ENCODE measurements at places on chromosomes 2 and 18.

GRCh38 chr2:67878743-67879142 lies 184.1 kb downstream of the C1D start:
- no peak for DNase-seq

DNA sequence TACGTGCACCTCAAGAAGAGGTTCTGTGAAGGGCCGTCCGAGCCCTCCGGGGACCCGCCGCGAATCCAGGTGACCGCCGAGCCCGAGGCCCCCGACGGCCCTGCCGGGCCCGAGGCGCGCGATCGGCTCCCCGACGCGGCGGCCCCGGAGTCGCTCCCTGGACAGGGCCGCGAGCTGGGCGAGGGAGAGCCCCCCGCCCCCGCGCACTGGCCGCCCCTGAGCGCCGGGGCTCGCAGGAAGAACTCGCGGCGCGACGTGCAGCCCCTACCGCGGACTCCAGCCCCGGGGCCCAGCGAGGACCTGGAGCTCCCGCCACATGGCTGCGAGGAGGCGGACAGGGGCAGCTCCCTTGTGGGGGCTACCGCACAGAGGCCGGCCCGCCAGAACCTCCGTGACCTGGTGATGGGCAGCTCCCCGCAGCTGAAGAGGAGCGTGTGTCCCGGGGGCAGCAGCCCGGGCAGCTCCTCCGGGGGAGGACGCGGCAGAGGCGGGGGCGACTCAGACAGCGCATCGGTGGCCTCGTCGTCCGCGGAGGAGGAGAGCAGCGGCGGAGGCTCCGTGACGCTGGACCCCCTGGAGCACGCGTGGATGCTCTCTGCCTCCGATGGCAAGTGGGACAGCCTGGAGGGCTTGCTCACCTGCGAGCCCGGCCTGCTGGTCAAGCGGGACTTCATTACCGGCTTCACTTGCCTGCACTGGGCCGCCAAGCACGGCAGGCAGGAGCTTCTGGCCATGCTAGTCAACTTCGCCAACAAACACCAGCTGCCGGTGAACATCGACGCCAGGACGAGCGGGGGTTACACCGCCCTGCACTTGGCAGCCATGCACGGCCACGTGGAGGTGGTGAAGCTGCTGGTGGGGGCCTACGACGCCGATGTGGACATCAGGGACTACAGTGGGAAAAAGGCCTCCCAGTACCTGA lies 812 bp downstream of the SOWAHC start:
- DNase-seq, result no peak

DNA sequence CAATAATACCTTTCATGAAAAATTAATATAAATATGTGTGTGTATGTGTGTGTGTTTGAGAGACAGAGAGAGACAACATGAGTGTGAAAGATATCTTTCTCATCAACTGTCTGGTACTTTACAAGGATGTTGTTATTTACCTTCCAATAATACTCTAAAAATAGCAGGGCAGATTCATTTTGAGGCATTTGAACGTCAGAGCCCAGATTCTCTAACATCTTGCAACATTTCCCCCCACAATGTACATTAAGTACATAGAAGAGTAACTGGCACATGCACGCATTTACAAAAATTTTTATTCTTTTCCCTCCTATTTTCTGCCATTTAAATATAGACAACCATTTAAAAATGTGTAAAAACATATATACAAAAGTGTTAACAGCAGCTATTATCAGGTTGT lies 100.9 kb downstream of the PID1 start:
- no peak for DNase-seq

- DNase-seq, result no peak
Measured at GRCh38 chr2:42510608-42511243, 16.9 kb upstream of the KCNG3 start.

DNA sequence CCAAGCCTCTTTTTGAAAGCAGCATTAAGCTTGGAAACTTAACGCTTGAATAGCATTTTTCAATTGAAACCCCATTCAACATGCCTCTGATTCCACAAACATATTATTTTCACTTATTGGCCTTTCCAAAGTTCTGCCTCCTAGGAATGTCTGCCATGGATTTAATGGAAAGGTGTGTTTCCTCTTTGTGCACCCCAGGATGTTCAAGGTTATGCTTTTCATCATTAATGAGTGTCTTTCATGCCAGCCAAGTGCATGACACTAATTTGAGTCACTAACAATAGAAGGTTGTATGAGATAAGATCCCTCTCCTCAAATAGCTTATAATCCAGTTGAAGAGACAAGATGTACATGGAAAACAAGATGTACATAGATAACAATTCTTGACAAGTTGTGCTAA lies 84.7 kb downstream of the ALPK2 start:
- no peak for DNase-seq

DNA sequence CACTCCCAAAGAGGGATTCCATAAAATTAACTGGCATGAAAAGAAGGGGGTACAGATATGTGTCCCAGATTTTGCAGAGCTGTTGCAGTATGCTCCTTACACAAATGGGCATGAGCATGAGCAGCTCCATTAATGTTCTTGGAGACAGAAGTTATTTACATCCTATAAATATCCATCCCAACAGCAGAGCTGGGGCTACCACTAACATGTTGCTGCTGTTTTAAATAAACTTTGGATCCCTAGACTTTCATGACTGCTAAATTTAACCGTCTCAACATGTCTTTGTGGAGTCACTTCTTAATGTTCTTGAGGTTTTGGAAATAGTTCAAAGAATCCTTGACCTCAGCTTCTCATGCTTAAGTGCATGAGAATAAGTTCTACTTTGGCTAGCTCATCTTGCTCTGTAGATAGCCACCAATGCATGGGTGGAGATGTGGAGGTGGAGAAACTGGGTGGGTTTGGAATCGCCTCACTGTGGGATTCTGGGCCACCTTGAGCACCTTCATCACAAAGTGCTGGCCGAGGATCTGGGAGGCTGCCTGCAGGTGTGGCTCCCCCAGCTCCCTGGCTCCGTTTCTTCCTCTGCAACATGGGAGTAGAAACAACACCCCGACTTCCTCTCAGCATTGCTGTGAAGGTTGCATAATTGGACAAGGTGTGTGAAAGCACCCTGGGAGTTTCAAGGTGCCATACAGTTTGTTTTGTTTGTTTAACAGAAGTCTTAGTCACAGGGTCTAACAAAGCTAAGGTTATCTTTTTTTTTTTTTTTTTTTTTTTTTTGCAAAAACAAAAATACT lies 307.2 kb downstream of the MYCN start:
- no peak for DNase-seq

DNA sequence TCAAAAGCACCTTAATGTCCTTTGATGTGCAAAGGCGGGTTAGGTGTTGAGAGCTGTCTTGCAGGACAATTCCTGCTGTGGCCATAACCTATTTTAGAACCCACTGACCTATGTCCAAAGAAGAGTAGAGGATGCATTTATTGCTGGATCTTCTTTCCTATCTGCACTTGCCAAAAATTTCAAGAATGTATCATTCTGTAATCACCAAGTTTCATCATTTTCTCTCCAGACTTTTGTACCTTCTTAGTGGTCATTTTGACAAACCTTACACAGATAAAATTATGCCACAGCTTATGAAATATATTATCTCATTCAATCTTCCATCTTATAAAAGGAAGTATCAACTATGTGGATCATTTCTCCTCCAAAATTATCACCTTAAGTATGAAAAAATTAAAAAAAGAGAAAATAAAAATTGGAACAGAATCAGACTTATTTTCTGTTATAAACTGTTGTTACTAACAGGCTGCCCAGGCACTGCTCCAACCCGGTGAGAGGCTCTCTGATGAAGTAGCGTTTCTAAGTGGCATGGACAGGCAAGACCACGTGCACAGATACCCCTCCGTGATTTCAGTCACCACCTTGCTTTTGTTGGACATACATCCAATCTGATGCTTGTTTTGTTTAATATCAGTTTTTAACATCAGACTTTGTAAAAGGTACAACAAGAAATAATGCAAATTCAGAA lies 559.9 kb upstream of the ID2 start:
- DNase-seq, result no peak

GRCh38 chr2:230234122-230234722 lies 8.7 kb downstream of the SP140 start:
- no peak for DNase-seq

DNA sequence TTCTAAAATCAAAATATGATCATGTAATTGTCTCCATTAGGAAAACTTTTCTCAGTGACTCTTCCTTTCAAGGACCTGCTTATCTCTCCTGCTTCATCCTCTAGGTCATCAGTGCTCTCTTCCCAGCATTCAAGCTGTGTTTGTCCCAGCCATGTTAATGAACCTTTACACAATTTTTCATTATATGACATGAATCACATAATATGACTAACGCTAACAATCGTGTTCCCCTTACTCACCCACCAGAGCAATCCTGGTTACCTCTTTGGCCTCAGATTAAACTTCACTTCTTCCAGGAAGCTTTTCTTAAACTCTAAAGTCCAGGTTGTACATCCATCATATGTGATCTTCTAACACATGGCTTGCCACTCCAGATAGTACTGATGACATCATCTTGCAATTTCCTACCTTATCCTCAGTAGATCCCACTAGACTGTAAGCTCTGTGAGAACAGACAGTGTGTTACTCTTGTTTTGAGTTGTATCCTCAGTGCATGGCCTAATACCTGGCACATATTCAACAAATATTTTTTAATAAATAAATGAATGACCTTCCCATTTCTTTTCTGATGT lies 882.9 kb upstream of the ZEB2 start:
- DNase-seq, result no peak

- no peak for DNase-seq
Measured at GRCh38 chr2:139492131-139492680, 712.0 kb upstream of the NXPH2 start.

DNA sequence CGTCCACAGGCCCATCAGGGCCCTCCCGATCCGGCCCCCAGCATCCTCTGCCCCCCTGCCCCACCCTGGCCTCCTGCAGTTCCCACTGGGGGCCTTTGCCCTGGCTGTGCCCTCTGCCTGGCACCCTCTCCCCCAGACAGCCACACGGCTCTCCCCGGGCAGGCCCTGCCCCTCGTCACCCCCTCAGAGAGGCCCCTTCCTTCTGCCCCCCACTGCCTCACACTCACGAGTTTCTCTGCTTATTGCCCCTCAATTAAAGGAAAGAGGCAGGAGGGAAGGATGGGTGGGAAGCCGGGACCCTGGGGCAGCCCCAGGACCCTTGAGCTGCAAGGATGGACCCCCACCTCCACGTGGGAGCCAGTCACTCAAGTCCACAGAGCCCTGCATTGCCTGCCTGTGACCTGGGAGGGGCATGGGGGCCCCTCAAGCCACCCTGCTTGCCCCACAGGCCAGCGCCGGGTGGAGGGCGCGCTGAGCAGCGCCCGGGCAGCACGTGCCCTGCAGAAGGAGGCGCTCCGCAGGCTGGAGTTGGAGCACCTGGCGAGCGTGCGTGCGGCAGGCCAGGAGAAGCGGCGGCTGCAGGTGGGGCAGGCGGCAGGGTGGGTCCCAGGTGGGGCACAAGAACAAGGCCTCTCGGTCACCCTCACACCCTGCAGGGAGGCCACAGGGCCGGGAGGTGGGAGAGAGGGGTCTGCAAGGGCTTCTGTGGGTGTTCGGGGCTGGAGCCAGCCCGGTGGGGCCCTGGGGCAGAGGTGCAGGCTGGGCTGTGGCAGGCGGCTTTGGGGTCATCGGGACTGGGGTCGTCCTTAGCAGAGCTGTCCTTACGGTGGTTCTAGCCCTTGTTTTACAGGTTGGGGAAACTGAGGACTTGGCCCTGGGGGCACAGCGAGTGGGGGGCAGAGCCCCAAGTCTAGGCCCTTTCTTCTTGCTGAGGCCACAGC lies 30.5 kb upstream of the SNED1 start:
- no peak for DNase-seq

DNA sequence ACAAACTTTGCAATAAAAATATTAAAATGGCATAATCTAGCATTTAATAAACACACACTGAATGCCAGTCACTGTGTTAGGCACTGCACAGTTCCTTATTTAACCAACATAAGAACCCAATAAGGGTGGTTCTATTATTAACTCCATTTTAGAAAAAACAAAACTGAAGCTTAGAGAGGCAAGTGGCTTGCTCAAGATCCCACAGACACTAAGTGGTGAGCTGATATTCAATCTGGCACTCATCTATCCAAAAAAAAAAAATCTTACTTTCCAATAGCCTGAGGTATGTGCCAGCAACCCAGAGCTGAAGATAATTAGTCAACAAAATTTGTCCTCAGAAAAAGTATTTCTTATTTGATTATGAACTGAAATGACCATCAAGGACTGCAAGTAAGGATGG lies 799 bp downstream of the CYTIP start:
- DNase-seq, result no peak

DNA sequence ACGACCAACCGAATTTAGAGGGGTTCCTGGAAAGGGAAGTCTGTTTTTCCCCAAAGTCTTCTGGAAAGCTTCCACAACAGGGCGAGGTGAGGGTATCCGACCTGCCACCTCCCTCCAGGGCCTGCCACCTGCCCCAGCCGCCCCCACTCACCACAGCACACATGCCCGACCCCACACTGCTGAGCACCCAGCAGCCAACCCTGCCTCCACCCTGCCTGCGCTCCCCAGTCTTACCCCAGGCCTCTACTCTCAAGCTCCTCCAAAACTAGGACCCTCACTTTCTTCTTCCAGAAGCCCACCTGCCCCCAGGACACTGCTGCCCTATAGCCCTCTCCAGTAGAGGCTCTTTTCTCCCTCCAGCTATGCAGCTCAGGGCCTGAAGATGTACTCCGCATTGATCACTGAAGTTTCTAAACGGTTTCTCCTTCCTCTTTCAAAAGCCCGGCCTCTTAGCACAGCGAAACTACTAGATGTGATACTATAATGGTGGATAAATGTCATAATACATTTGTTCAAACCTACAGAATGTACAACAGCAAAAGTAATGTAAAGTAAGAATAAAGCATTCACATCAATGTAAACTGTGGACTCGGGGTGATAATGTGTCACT lies 128.8 kb upstream of the SLC1A4 start:
- DNase-seq, result no peak

DNA sequence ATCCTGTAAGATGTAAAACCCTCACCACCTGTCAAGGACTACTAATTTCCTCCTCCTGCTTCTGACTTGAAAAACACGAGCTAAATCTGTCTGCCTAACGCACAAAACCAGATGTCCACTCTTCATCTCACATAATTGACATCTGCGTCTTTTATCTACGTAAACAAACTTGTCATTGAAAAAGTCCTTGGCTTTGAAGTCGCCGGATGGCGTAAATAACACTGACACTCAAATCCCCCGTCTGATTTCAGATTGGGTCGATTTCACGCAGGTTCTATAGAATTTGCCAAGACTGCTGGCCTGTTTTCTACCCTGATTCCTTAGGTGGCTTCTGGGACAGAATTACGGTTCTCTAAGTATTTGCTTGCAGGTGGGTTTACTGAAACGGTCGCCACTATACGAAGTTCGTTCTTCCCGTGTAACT lies 539 bp upstream of the MOB4 start:
- no peak for DNase-seq

DNA sequence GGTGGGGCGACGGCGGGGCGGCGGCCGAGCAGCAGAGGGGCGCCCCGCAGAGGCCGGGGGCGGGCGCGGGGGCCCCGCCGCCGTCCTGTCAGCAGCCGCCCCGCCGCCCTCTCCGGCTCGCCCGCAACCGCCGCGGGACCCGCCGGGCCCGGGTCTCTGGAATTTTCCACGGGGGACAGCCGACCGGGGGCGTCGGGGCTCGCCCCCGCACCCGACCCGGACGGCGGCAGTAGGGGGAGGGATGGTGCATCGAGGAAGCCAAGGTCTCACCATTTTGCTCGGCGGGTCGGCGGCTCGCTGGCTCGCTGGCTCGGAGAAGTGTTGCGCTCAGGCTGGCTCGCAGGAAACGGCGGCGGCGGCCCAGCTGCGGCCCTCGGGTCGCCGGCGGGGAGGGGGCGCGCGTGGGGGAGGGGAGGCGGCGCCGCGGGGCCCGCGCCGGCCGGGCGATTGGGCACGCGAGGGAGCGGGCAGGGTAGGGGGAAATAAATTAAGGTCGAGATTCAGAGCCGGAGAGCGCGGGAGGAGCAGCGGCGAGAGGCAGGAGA lies 405 bp downstream of the PPP3R1 start:
- DNase-seq, result peak; percentile 8

GRCh38 chr2:59905731-59906130 lies 647.7 kb downstream of the BCL11A start:
- no peak for DNase-seq
